ENCODE measurements at places on chromosomes 2 and 18. TPM values are rescaled to one million over a fixed set of nuclear protein-coding genes. Genes with fewer than 3 reads are reported as not detected.
A peak's percentile ranks its signal among the peaks of the same experiment; 100 is the strongest.

Gene DUSP19
- 3.4 TPM for total RNA-seq

Gene COL5A2
- total RNA-seq = 215 TPM

Gene CYP27C1
- total RNA-seq = 0.30 TPM

Gene CPS1
- 26.4 TPM for total RNA-seq

Gene CEP192
- 26.3 TPM for total RNA-seq

Gene SLC8A1
- 27.1 TPM for total RNA-seq

GRCh38 chr2:240387669-240388358 is 47.6 kb upstream of the GPC1 start:
- no peaks in the 10 kb centered on the region for H3K36me3 ChIP-seq
- H3K27me3 ChIP-seq = no peaks in the 10 kb centered on the region
- H3K4me3 ChIP-seq = no peak overlapping the region
- peak overlapping the region; percentile 63 for H3K27ac ChIP-seq

- no peaks in the 10 kb centered on the region for H3K4me1 ChIP-seq
- no peaks in the 10 kb centered on the region for H3K27me3 ChIP-seq
- H3K27ac ChIP-seq = no peak overlapping the region
- no peak overlapping the region for H3K4me3 ChIP-seq
- H3K36me3 ChIP-seq = no peaks in the 10 kb centered on the region
Observed at GRCh38 chr2:240477916-240478315, 42.5 kb downstream of the GPC1 start.

- DNase-seq = no peak
- no peak overlapping the region for H3K27ac ChIP-seq
- no peaks in the 10 kb centered on the region for H3K27me3 ChIP-seq
- no peak overlapping the region for H3K4me3 ChIP-seq
- peaks cover 9% of the 10 kb centered on the region for H3K4me1 ChIP-seq
- H3K36me3 ChIP-seq = no peaks in the 10 kb centered on the region
Observed at GRCh38 chr2:144798034-144798433, 278.1 kb upstream of the ZEB2 start.

- peaks cover 4% of the 10 kb centered on the region for H3K4me1 ChIP-seq
- DNase-seq = no peak
- H3K36me3 ChIP-seq = no peaks in the 10 kb centered on the region
- H3K27me3 ChIP-seq = no peaks in the 10 kb centered on the region
- H3K27ac ChIP-seq = no peak overlapping the region
Observed at GRCh38 chr2:59307196-59307595, 1066.1 kb upstream of the FANCL start.

DNA sequence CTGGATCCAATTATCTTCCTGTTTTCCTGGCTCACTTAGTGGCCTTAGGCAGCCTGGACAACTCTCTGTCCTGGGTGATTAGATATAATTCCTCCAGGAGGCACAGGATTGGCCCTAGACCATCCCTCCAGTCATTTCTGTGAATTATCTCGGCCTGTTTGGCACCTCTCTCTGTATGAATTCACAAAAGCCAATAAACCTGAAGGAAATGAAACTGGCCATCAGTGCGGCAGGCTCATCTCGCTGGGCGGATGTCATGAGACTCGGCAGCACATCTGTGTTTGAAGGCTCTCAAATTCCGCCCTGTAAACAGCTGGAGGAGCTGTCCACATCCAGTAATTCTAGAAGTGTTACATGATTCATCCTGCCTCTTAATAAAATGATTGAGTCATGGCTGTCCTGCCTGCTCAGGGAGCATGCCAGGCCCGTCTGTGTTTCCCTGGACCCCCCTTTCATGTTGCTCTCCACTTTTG is 38.6 kb downstream of the ACOXL start:
- H3K27ac ChIP-seq = no peak overlapping the region
- no peak overlapping the region for H3K4me3 ChIP-seq
- peak; percentile 75 for DNase-seq
- H3K36me3 ChIP-seq = no peaks in the 10 kb centered on the region
- H3K27me3 ChIP-seq = no peaks in the 10 kb centered on the region

DNA sequence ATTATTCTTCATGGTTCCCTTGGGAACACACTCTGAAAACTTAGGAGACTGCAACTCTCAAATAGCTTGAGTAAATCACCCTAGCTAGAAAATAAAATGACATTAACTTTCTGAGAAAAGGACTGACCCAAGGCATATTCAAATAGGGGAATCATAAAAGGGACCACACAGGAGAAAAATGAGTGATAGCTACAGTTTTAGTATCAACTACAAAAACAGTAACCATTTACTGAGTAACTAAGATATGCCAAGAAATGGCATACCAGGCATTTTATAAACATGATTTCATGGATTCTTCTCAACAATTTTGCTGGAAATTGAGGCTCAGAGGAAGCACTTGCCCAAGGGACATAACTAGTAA is 84.5 kb downstream of the AFF3 start:
- no peaks in the 10 kb centered on the region for H3K36me3 ChIP-seq
- no peaks in the 10 kb centered on the region for H3K27me3 ChIP-seq
- H3K27ac ChIP-seq = no peak overlapping the region
- H3K4me3 ChIP-seq = no peak overlapping the region
- no peaks in the 10 kb centered on the region for H3K4me1 ChIP-seq

DNA sequence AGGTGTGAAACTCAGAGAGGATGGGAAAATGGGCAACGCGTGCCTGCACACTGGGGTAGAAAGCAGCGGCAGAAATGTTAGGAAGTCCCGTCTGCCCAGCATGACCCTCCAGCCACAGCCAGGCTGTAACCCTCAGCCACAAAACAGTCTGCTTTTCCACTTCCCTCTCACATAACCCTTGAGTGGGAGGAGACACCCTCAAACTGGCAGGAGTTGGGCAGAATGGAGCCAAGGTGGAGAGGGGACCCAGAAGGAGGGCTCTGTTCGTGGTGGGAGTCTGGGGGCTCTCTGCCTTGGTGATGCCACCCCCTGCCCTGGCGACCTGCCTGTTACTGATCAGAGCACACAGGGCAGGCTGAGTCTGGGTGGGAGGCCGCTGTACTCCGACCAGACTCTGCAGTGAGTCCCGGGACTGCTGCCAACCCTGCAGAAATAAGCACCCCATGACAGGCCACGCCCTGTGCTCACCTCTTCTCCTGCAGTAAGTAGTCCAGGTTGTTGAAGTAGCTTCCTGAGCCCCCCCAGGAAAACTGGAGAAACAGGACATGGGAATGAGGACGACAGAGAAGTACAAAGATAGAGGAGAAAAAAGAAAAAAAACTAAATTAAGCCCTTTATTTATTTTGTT is 16.0 kb downstream of the FAM178B start:
- H3K4me1 ChIP-seq = no peaks in the 10 kb centered on the region
- DNase-seq = no peak
- no peak overlapping the region for H3K27ac ChIP-seq
- no peaks in the 10 kb centered on the region for H3K36me3 ChIP-seq

DNA sequence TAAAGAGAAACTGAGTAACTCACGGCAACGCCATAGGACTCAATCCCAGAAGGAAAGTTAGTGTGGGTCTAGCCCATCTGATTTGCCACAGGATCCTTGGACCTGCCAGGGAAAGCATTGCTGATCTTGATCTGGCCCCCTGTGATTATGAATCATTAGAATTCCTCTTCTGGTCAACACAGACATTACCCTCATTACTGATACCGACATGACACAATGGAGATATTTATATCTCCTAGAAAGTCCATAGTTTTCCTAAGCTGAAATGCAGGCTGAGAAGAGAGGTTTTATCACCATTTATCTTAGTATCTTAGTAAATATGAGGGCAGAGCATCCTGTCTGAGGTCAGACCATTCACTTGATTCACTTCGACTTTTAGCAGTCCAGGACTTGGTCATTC is 75.5 kb upstream of the CCDC68 start:
- no peaks in the 10 kb centered on the region for H3K27me3 ChIP-seq
- H3K4me3 ChIP-seq = no peak overlapping the region
- H3K36me3 ChIP-seq = no peaks in the 10 kb centered on the region
- H3K27ac ChIP-seq = no peak overlapping the region
- no peaks in the 10 kb centered on the region for H3K4me1 ChIP-seq
- DNase-seq = no peak

GRCh38 chr2:174300114-174300513 is 34.6 kb upstream of the SP9 start:
- DNase-seq = no peak
- no peaks in the 10 kb centered on the region for H3K36me3 ChIP-seq
- no peaks in the 10 kb centered on the region for H3K27me3 ChIP-seq
- no peaks in the 10 kb centered on the region for H3K4me1 ChIP-seq

DNA sequence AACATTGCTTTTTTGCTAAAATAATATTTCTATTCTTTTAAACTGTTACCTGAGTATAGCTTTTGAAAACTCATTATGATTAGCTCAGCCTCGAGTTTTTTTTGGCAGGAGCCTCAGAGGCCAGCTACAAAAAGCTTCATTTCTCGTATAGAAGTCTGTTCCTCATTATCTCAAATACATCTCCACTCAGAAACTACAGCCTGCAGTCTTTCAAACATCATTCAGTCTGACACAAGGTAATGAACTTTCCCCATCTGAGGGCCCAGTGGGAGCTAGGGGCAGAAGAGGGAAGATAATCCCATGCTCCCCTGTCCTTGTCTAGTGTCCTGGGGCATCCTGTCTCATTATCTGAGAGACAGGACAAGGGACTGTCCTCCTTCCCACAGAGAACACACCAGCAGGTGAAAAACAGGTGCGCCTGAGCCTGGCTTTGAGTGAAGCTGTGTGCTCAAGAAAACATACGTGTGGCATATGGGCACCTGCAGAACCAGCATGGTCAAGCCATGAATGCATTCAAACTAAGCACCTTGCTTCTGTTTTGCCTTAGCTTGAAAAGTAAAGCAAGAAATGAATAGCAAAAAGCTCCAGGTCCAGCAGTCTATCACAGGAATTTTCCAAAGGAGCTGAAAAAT is 247.5 kb downstream of the MREG start:
- no peaks in the 10 kb centered on the region for H3K27me3 ChIP-seq
- no peak overlapping the region for H3K27ac ChIP-seq
- H3K4me1 ChIP-seq = peaks cover 9% of the 10 kb centered on the region

DNA sequence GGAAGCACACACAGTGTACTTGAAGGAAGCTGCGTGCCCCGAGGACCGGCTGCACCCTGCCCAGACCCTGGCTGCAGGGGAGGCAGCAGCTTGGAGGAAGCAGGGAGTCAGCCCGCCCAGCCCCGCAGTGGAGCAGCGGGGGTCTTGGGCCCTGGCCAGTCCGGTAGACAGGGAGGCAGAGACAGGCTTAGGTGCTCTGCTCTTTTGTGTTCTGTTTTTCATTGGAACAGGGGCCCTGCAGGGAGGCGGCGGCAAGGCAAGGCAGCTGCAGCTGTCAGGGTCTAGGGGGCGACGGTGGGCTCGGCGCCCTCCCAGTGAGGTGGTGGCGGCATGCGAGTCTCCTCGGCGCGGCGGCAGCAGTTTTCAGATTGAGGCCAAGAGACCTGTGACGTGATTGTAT is 53.3 kb upstream of the TFCP2L1 start:
- no peaks in the 10 kb centered on the region for H3K27me3 ChIP-seq
- DNase-seq = no peak
- peaks cover 43% of the 10 kb centered on the region for H3K4me1 ChIP-seq
- H3K27ac ChIP-seq = peak overlapping the region; percentile 63

DNA sequence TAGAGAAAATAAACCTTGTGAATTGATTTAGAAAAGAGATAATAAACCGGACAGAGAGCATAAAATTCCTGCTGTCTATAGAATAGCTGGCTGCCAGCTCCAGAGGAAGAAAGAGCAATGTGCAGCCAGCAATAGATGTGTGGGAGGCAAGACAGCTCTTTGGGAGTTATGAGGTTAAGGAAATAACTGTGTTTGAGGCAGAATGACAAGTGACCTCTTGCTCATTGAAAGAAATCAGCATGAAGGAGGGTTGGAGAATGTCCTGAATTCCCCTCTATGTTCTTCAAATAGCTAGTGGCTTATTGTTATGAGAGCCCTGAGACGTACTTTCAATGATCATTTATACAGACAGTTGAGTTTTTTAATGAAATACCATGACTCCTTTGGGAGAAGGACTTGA is 1009.9 kb upstream of the NXPH2 start:
- no peaks in the 10 kb centered on the region for H3K36me3 ChIP-seq
- DNase-seq = no peak
- no peak overlapping the region for H3K4me3 ChIP-seq
- no peaks in the 10 kb centered on the region for H3K27me3 ChIP-seq
- no peaks in the 10 kb centered on the region for H3K4me1 ChIP-seq
- H3K27ac ChIP-seq = no peak overlapping the region

GRCh38 chr18:36461551-36461987 is 164.1 kb downstream of the FHOD3 start:
- DNase-seq = no peak
- H3K27ac ChIP-seq = no peak overlapping the region
- no peaks in the 10 kb centered on the region for H3K27me3 ChIP-seq
- no peaks in the 10 kb centered on the region for H3K4me1 ChIP-seq

Measured in SJCRH30 (cell line).